Mesenteric fat pad (tissue), 1 donor: ENCODE measurements at places on chromosomes 13 and 19.

DNA sequence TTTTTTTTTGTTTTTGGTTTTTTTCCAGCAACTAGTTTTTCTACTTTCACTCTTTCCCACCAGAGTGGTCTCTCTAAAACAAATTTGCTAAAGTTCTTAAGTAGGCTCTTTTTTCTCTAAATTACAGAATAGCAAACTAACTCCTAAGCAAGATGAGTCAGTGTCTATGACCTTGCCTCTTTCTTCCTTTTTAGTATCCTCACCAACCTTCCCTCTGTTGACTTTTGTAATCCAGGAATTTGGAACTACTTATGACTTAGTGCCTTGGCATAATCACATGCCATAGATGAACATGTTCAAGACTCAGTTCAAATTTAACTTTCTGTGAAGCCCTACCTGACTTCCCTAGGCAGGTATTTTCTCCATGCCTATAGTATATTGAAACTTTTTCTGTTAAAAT is 32.3 kb upstream of the AKAP11 start:
- no peak for DNase-seq

DNA sequence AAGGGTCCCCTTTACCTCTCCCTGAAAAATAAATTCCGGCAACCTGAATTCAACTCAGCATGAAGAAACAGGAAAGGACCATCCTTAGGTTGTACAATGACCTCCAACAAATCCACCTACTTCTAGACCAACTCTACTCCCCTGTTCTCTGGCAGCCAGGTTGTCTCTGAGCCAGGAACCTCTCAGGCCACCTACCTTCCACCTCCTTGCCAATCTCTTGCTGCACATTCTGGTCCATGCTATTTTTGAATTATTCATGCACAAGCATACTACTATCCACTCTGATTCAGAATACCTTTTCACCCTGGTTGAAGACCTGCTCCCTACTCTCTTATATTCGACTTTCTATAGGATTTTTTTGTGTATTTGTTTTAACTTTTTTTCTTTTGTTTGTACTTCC is 415.0 kb upstream of the ZNF507 start:
- no peak for DNase-seq

- no peak for DNase-seq
These were observed 259.4 kb downstream of the DACH1 start for GRCh38 chr13:71607575-71607974.

DNA sequence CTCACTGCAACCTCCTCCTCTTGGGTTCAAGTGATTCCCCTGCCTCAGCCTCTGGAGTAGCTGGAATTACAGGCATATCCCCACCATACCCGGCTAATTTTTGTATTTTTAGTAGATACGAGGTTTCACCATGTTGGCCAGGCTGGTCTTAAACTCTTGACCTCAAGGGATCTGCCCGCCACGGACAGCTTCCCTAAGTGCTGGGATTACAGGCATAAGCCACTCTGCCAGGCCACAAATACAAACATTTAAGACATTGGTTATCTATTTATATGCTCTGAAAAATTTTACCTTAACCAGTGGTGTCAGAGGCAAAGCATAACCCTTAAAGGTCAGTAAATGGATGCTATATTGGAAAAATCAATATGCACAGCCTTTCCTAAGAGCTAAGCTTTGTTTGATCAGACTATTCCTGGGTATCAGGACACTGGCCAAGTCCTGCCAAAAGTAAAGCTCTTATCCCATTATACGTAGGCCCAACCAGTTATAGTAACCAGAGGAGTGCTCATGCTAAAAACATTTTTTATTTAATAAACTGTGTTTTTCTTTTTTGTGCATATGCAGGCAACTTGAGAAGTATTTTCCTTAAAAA is 56.4 kb upstream of the STARD13 start:
- no peak for DNase-seq

GRCh38 chr13:26721251-26722121 is 39.1 kb downstream of the GPR12 start:
- DNase-seq, result peak; percentile 89

DNA sequence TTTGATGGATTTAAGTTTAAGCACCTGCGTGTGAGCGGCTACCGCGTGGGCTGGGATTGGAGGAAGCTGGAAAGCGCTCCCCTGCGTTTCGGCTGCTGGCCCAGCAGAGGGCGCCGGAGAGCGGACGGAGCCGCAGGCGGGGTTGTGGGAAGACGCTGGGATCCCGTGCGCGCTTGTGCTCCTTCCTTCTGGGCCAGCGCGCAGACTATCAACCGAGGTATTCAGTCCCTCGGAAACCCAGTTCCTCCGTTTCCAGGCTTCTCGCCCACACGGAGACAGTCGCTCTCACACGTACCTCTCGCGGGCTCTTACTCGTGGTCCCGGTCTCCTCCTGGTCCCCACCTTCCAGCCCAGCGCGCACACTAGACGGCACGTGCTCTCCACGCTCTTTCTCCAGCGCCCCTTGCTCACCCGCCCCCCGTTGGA is 28.8 kb downstream of the EPN1 start:
- DNase-seq, result peak; percentile 91

DNA sequence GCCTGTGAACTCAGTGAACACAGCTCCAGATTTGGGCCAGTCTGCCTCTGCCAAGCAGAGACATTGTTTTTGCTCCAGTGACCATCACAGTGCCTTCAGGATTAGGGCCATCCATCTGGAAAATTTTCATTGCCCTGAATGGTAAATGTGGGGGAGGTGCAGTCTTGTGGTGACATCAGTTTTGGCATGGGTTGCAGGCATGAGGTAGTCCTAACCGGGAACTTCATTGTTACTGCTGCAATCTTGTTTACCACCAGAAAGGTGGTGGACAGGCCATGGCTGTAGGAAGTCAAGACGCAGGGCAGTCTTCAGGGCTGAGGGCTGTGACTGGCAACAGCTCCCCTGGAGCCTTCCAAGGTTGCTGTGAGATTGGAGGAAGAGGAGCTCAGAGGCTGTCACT is 55.2 kb downstream of the SPATA13 start:
- DNase-seq, result no peak

- no peak for DNase-seq
These were observed 82.2 kb downstream of the EDNRB start for GRCh38 chr13:77836423-77836822.

DNA sequence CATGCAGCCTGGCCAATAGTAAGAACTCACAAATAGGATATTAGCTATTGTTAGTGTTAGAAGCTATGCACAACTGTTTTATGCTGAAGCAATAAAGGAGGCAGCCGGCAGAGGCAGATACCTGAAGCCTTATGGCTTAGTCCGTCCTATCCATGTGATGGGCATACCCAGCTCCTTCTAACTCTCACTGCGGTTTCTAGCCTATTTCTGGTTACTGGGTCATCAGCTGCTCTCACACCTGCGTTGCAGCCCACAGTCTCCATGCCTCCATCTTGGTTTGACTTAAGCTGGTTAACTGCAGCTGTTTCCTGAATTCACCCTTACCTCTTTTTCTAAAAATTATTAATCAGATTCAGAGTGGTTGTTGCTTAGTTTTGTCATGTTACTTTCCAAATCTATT is 40.5 kb upstream of the CNMD start:
- no peak for DNase-seq

GRCh38 chr13:49279885-49280284 is 32.2 kb downstream of the CDADC1 start:
- no peak for DNase-seq

DNA sequence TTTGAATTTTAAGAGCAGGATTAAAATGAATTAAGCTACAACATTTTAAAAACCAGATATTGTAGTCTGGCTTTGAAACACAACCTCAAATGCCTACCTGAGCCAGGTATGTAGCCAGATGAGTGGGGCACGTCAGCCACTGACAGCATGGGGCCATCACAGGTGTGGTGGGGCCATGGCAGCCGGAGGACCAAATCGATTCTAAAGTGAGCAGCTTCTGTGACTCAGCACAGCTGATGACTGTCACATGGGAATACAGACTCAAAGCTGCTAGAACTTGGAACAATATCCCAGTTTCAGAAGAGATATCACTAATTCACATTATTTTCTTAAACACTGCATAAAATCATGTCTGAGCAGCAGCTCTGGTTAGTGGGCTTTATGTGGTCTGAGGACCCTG is 52.8 kb downstream of the SERP2 start:
- no peak for DNase-seq

DNA sequence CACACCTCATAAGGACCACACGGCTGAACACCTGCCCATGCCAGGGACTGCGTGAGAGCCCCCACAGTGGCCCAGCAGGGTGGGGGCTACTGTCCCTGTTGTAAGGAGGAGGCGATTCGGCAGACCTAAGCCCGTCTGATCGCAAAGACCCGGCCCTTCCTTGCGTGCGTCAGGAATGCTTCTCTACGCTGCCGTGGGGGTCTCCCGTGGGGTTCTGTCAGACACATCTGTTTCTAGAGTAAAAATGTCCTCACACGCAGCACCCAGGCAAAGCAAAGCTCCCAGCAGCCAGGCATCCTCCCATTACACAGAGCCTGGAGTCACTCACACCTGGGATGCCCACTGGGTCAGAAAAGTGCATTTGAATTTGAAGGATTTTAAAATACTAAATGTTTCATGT is 147.7 kb upstream of the SOX1 start:
- DNase-seq, result no peak

GRCh38 chr19:16367261-16367683 is 42.6 kb downstream of the KLF2 start:
- DNase-seq, result no peak

DNA sequence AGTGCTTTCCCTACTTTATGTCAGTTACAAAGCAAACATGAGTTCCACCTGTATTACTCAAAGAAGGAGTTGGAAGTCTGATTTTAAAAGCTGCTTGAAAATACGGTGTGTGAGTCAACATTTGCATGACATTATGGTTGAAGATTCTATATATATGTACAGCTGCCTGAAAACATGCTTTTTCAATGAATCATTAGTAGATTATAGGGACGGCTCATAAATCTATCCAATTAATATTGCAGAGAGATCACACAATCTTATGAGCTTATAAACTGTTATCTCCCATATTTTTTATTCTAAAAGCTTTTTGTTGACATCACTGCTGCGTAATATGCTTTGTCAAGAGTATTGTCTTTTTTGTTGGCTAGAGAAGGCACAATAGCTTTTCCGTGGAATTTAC is 873.8 kb downstream of the SLITRK6 start:
- no peak for DNase-seq

- no peak for DNase-seq
These were observed 19.2 kb downstream of the PARP4 start for GRCh38 chr13:24493356-24493755.

DNA sequence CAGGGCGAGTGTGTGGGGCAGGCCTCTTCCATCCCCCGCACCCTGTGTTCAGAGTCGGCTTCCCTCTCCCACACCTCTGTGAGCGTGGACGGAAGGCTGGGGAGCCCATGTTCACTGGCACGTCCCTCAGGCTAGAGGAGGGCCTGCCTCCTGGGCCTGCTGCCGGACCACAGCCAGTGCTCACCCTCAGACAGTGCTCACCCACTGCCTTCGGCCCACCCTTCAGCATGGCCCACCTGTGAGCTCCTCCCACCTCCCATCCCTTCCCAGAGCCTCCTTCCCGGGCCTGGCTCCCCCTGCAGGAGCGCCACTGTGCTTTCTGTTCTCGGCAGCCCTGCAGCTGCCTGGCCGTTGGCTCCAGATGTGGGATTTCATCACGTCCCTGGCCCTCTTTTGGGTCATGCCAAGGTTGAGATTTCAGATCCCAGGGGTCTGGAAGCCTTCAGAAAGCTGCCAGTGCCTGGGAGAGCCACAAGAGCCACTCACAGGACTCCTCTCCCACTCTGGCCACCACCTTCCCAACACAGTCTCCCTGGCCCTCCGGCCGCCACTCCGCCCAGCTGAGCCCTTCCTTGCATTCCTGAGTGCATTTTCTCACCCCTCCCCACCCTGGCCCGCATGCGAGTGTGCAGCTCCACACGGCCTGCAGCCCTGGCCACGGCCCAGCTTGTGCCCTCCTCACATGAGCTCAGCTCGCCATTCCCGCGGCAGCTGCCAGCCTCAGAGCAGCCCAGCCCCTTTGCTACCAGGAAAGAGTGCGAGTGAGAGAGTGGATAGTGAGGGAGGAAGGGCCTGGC is 25.3 kb downstream of the CAPN12 start:
- DNase-seq, result no peak

- no peak for DNase-seq
These were observed 11.6 kb downstream of the ATP4B start for GRCh38 chr13:113646376-113646775.

DNA sequence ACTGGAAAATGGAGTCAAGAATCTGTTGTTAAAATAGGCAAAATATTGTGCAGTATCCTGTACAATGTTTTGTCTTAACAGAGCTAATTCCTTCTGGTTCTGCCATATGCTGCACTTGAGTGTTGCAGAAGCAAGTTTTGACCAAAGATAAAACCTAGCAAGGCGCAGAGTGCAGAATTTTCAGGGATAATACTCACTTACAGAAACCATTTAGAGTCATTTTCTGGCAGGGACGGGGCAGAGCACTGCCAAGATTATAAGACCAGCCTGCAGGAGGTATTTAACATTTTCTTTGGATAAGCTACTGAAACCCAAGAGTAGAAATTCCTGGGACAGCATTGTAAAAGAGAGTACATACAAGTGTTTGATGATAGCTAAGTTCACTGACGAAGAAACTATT is 159.5 kb upstream of the EDNRB start:
- DNase-seq, result no peak

DNA sequence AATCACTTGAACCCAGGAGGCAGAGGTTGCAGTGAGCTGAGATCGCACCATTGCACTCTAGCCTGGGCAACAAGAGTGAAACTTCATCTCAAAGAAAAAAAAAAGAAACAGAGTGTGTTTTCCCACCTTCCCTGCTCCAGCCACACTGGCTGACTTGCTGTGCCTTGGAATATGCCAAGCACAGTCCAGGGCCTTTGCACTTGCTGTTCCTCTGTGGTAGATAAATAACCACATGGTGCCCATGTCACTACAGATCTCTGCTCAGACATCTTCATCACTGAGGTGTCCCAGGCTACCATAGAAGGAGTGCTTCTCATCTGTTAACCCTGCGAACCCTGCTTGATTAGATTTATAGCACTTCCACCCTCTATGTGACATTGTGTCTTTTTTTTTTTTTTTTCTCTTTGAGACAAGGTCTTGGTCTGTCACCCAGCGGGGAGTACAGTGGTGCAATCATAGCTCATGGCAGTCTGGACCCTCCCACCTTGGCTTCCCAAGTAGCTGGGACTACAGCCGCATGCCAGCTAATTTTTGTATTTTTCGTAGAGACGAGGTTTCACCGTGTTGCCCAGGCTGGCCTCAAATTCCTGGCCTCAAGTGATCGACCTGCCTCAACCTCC is 10.4 kb downstream of the SMARCA4 start:
- DNase-seq, result no peak

DNA sequence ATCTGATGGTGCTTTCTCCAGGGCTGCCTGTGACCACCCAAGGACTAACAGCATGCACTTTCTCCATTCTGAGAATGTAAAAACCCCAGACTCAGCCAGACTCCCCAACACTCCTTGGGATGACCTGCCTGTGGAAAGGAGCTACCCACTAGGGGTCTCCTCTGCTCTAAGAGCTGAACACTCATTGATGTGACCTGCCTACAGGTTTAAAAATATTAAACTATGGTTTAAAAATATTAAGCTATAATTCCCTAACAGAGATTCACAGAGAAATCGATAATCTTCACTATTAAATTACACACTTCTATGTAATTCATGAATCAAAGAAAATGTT is 696.2 kb upstream of the SLITRK5 start:
- no peak for DNase-seq

- no peak for DNase-seq
These were observed 85.4 kb downstream of the FRY start for GRCh38 chr13:32117001-32117400.
